GM23338 (cell line): ENCODE measurements at places on chromosomes 4 and X. TPM values are rescaled to one million over a fixed set of nuclear protein-coding genes. Genes with fewer than 3 reads are reported as not detected.

DNA sequence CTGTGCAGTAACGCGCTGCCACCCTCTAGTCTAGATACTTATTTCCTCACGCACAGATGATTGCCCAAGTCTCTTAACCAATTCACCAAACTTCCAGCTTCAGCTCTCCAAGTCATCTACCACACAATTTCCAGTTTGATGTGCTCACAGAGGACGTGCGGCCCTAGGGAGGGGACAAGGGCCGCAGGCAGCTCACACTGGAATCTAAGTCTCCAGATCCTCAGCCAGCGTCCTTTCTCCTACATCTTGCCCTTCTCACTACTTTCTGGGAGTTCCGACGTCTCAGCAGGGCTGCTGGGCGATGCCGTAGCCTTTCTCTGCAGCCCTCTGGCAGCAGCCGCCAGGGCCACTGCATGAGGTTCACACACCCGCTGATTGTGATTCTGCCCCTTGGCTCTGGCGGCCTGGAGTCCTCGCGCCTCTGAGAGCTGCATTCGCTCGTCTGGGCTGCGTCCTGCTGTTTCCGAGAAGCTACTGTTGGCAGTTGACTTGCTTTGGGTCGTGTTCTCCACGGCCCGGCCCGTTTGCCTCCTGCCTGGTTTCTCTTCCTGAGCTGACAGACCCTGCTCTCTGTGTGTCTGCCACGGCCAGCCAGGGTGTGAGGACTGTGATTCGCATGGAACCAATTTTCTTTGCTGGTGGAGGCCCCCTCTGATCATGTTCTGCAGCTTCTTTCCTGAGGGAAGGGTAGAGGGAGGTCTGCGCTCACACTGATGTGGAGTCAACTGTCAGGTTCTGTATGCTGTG lies 14.1 kb upstream of the TMEM131L start:
- peak; percentile 82 for DNase-seq

GRCh38 chrX:7115557-7115956 lies 32.0 kb upstream of the STS start:
- no peak for DNase-seq

- DNase-seq = no peak
Measured at GRCh38 chr4:73006286-73006990, 63.1 kb downstream of the COX18 start.

GRCh38 chrX:107902721-107903120 lies 77.1 kb downstream of the MID2 start:
- peak; percentile 4 for DNase-seq

- no peak for DNase-seq
Measured at GRCh38 chrX:11768039-11768438, 10.0 kb downstream of the MSL3 start.

The FATE1 gene
- 0.31 and 0.35 TPM in 2 replicates for total RNA-seq

The ASB12 gene
- total RNA-seq = 0.39 and 1.2 TPM in 2 replicates
